ENCODE measurements at places on chromosomes 16 and 17. TPM values are rescaled to one million over a fixed set of nuclear protein-coding genes. Genes with fewer than 3 reads are reported as not detected.

GRCh38 chr16:8589900-8590688, at the start of gene TMEM114:
Gene TMEM114, minus strand, starts transcription at chr16:8590511. Its CDS starts 673 bp downstream, at chr16:8589838.
- DNase-seq = peak; percentile 67

GRCh38 chr16:5206331-5206990, 108.9 kb upstream of the EEF2KMT start:
- no peak for DNase-seq

GRCh38 chr16:13697568-13697967, 222.4 kb upstream of the ERCC4 start:
- no peak for DNase-seq

DNA sequence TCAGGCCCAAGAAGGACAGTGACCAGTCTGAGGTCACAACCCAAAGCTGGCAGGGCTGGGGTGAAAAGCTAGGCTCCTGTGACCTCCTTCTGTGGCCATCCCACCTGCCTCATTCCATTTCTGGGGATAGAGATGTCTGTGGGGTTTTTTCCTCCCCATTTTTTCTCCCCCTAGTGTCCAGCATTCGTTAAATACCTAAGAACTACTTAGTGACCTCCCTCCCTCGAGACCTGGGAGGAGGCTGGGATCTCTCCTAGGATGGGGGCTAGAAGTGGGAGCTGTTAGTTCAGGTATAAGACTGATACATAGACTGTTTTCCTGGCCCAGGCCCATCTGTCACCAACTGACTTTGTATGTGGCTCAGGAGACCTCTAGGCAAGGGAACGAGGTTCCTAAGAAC, 20.5 kb upstream of the STAC2 start:
- peak; percentile 21 for DNase-seq

DNA sequence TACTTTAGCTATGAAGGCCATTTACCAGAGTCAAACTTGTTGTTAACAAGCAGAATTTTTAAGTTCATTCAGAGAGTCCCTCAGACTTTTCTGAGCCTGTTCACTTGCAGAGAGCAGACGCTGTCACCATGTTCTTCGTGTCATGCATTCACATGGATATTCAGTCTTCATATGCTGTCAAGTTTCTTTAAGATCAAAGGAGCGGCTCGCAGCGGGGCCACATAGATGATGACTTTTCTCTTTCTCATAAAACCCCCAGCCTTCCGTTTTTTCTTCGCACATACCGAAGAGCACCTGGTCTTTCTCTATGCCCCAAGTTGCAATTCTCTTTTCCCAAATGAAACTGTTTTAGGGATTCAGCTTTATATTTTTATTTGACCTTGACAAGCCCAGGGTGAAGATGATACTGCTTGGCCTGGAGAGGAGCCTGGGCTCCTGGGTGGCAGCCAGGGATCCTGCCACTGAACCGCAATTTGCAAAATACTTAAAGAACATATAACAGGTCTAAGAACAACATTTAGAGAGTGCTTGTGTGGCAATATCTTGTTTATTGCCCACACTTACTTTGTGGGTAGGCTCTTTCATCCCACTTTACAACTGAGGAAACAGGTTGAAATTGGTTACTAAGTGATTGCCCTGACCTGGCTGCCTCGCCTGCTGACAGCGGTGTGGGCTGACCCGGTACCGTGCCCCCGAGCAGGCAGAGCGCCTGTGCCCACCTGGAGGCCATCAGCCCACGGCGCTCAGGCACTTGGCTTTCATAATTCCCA, 22.9 kb downstream of the SEC14L1 start:
- no peak for DNase-seq

DNA sequence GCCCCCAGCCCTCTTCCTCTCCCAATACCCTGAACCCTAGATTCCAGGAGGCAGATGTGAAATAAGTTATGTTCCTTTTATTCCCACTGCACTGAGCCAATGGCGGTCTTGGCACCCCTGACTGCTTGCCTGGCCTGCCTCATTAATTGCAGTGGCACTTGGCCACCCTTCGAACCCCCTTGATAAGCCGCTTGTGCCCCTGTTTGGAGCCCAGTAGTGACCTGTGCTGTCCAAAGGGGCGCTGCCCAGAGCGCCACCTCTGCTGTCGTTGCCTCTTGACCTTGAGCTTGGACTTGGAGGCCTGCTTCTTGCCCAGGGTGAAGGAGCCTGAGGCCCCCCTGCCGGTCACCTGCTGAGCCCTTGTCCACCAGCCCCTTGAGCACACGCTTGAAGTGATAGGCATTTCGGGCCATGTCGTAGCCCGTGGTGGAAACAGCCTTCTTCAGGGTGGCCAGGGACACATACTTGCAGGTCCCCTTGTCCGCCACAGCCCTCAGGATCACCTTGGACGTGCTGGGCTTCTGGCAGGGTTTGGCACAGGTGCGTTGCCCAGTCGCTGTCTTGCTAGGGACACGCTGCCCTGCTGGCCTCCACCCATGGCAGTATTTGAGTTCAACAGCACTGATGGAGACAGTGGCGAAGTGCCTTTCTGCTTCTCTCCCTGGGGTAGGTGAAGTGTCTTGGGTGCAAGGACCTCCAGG, 5.7 kb downstream of the SGCA start:
- no peak for DNase-seq

- no peak for DNase-seq
These were observed 67.1 kb downstream of the ABCC1 start for GRCh38 chr16:16016388-16016964.

DNA sequence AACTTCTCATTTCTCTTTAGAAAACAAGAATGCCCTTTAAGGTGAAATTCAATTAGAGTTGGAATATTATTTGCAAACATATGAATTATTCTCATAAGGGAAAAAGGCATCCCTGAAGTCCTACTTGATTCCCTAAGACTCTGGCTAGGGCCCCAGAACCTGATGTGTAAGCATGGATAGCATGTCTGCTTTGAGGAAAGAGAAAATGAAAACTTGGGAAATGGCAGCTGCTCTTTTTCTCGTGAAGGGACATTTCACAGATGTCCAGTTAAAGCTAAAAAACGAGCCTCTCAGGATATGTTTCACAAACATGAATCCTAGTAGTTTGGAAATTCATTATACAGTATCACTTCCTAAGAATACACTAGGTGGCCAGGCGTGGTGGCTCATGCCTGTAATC, 112.3 kb upstream of the CLEC3A start:
- no peak for DNase-seq

- DNase-seq = no peak
These were observed 36.3 kb upstream of the HAPSTR1 start for GRCh38 chr16:9055115-9055514.

SHISA6 gene
- 0.52 TPM for total RNA-seq

DNA sequence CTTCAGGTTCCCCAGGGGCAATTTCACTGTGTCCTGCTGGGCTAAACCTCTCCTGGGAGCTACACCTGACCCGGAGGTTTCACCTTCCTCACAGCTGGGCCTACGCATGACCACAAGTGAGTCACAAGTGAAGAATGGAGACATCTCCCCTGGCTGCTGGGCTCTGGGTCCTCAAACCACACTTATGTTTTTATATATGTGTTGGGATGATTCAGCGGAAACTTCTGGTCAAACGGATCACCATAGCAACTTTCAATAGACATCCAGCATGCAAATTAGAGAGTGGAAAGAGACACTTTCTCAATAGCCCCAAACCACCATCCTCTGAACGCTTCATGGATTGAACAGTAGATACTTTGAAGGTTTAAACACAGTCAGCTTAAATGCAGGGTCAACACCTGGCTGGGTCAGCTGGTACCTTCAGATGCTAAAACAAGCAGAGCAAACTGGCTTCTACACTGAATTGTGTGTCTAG, 28.0 kb upstream of the MAF start:
- no peak for DNase-seq

- DNase-seq = no peak
These were observed at the start of gene WIPI1 for GRCh38 chr17:68457168-68457538. Gene WIPI1, minus strand, starts transcription at chr17:68457496. Its CDS starts 75 bp downstream, at chr17:68457421.

DNA sequence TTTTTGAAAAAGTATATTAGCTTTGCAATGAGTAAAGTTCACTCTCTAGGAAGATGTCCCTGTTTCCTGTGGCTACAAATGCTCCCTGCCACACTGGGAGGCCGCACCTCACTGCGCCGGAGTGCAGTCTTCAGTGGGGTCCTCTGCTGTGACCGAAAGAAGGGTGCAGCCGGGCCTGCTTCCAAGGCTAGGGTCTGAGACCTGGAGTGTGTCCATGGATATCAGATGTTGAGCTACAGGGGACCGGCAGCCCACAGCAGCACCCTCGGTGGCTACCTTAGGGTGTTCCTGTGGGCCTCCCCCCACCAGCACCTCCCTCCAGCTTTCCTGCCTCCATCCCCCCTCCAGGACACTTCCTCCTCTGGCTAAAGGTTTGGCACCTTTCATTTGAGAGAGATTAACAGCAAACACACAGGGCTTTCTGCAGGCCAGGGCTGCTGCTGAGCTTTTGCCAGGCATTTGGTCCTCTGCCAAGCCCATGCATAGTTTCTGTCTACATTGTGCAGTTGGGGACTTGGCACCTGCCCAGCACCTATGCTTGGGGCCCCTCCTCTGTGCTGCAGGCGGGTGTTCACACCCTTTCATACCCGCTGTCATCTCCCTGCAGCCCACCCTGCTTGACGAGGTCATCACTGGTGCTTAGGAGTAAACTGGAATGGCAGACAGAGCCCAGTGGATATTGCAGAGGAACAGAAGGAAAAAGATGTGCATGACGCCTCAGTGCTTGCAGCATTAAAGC, 33.8 kb upstream of the CRISPLD2 start:
- no peak for DNase-seq

All from GM23338 (cell line).